ENCODE measurements at places on chromosomes 11 and 22.

- no peak for DNase-seq
Measured at GRCh38 chr11:13663631-13664071, 4.8 kb upstream of the FAR1 start.

- DNase-seq: peak; percentile 70
Measured at GRCh38 chr11:117807482-117808327, 10.7 kb upstream of the DSCAML1 start.

DNA sequence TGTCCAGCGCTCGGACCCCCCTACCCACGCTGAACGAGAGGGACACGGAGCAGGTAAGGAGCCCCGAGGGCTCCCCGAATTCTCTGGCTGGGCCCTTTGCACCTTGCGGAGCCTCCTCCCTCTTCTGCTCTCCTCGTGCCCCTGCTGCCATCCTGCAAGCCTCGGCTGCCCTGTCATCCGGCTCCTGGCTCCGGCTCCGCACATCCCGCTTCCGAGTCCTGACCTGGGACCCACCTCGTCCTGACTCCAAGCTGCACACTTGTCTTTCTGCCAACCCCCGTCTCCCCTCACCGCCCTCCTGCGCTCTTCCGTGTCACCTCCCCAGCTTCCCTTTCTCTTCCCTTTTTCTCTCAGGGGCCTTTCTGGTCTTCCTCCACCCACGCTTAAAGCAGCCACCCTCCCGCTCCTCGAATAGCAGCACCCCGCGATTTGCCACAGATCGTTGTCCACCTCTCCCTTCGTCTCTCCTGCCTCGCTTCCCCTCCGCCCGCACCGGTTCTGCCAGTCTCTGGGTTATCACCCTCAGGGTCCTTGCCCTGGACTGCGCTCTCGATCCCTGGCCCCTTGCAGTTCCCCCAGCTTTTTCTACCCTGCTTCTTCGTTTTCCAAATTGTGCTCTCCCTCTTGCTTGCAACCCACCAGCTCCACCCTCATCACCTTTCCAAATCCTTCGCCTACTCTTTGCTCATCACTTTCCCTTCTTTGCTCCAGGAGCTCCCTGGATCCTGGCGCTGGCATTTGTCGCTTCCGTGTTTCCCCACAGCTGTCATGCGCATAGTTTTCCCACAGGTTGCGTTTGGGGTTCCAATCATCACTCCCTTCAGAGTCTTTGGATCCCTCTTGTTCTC is 822 bp downstream of the MARK2 start:
- no peak for DNase-seq

DNA sequence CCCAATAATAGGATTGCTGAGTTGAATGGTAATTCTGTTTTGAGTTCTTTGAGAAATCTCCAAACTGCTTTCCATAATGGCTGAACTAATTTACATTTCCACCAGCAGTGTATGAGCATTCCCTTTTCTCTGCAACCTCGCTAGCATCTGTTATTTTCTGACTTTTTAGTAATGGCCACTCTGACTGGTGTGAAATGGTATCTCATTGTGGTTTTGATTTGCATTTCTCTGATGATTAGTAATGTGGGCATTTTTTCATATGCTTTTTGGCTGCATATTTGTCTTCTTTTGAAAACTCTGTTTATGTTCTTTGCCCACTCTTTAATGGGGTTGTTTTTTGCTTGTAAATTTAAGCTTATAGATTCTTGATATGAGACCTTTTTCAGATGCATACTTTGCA is 97.4 kb downstream of the FDX1 start:
- no peak for DNase-seq

DNA sequence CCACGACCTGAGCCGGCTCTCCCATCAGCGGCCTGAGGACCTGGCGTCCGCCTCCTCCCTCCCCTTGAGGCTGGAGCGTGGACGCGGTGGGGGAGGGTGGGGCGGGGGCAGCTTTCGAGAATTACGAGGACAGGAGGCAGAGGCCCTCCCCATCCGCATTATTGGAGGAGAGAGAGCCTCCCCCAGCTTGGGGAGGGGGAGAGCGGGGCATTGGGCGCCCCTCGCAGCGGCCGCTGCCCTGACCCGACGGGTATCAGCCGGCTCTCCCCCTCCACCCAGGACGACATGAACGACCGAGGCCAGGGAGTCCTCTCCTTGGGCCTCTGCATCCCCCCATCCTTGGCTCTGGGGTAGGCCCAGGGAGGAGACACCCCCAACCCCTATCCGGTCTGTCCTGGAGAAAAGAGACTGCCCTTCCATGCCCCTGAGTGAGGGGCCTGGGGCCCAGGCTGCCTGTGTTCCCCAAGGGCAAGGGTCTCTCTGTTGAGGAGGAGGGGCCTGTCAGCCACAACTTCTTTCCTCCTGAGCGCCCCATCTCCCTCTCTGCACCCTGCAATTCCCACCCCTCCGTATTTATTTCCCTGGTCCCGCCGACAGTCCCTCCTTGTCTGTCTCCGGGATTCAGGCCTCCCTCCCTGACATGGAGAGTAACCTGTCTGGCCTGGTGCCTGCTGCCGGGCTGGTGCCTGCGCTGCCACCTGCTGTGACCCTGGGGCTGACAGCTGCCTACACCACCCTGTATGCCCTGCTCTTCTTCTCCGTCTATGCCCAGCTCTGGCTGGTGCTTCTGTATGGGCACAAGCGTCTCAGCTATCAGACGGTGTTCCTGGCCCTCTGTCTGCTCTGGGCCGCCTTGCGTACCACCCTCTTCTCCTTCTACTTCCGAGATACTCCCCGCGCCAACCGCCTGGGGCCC is 495 bp downstream of the GPR137 start:
- no peak for DNase-seq

- no peak for DNase-seq
Measured at GRCh38 chr22:28773461-28773867, 969 bp downstream of the CCDC117 start.

- DNase-seq: no peak
Measured at GRCh38 chr11:36352922-36353321, 56.8 kb downstream of the PRR5L start.

Data from cerebellar cortex (tissue), 1 donor.